Esophagus squamous epithelium (tissue), 5 donors: ENCODE measurements at places on chromosomes 7 and 10. TPM values are rescaled to one million over a fixed set of nuclear protein-coding genes. Genes with fewer than 3 reads are reported as not detected.

CALML5 gene
- total RNA-seq, result 21.2 TPM

CACNB2 gene
- 0.91 TPM for total RNA-seq

GRCh38 chr10:3982746-3983442 lies 197.9 kb upstream of the KLF6 start:
- DNase-seq, result no peak

DNA sequence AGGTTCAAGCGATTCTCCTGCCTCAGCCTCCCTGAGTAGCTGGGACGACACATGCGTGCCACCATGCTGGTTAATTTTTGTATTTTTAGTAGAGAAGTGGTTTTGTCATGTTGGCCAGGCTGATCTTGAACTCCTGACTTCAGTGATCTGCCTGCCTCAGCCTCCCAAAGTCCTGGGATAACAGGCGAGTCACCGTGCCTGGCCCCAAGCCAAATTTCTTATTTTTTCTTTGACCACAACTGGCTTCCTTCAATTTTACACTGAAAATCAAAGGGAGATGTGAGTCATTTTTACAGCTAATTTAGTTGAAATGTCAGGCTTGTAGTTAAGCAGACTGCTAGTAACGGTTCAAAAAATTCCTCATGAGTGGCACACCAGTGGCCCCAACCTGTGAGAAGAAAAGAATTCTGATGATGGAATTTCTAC lies 7.8 kb downstream of the RNF216 start:
- DNase-seq, result no peak

- DNase-seq, result no peak
Measured at GRCh38 chr7:77690289-77690688, 6.0 kb upstream of the RSBN1L start.

C7orf57 gene
- 0.88 TPM for total RNA-seq

LGI1 gene
- total RNA-seq, result not detected

DNA sequence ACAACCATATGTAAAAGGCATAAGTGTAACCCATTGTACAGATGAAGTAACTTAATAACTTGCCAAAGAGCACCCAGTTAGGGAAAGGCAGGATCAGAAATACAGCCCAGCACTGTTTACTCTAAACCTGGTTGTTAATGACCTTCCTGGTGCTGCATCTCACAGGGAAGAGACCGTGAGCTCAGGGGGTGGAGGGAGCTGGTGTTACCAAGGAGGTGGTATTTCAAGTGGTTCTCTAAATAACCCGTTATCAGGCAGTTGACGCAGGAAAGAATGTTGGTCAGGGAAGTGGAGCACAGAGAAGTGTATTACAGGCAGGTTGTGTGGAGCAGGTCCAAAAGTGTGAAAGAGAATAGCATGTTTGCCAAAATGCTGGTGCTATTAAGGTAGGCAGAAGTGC lies 4.4 kb upstream of the ST7 start:
- no peak for DNase-seq

CDHR3 gene
- total RNA-seq, result 2.4 TPM

DNA sequence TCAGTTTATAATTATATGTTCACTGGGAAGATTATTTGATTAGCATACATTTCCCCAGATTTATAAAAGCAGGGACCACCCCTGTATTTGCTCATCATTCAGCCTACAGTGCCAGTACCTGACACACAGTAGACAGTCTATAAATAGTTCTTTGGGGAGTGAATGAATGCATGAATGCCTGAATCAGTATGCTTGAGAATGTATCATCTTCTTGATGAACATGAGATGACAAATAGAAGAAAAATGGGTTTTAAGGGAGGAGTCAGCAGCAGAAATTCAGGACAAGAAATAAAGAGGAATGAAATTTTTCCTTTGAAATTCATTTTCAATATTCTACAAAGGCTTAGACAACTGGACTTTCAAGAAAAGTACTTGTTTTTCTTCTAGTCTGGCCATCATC lies 295.8 kb upstream of the LRRTM3 start:
- DNase-seq, result no peak
